HCEC 1CT (cell line): ENCODE measurements at places on chromosomes 5 and 9.

DNA sequence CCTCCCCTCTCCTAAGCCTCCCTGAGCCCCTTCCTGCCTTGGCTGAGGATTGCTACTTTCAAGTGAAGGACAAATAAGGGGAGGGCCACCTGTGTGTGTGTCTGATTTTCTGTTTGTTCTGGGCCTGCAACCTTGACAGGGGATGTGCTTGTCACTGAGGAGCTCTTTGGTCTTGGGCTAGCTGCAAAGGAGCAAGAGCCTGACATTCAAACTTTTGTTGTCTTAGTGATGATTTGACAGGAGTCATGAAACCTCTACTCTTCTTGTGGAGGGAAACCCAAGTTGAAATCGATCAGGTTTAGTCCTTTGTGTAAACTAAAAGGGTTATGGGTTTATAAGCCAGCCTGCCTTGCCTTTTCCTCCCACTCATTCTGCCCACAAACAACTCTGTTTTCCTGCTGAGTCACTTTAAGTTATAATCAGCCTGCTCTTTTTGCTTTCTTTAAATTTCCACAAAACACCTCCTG lies 16.9 kb downstream of the CLTA start:
- DNase-seq: no peak

DNA sequence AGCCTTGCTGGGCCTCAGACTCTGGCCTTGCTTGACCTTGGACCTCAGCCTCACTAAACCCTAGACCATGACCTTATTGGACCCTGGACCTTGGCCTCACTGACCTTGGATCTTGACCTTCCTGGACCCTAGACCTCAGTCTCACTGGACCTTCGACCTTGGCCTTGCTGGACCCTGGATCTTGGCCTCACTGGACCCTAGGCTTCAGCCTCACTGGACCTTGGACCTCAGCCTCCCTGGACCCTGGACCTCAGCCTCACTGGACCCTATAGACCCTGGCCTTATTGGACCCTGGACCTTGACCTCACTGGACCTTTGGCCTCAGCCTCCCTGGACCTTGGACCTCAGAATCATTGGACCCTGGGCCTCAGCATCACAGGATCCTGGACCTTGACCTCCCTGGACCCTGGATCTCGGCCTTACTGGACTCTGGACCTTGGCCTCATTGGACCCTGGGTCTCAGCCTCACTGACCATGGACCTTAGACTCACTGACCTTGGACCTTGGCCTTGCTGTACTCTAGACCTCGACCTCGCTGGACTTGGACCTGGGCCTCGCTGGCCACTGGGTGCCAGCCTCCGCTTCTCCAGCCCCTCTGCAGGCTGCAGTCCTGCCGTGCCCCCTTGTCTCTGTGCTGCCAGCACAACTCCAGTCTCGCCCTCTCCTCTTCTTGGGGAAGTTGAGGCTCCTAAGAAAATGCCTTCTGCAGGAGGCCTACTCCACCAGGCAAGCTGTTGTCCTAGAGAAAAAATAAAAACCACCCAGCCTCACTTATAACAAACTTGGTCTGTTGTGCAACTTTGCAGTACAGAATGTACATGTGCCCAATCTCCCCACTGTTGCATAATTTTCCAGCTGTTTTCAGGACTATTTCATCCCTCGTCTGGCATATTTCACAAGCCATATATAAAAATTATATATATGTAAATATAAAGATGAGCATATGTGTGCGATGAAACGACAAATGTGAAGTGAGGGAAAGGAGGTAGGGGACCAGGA lies 11.0 kb upstream of the ADAMTS2 start:
- peak; percentile 84 for DNase-seq

GRCh38 chr5:14928661-14929060 lies 57.1 kb upstream of the ANKH start:
- peak; percentile 58 for DNase-seq

GRCh38 chr5:9251379-9251980 lies 294.4 kb downstream of the SEMA5A start:
- DNase-seq: peak; percentile 82

- DNase-seq: peak; percentile 24
Observed at GRCh38 chr9:70746760-70747159, 332.3 kb upstream of the KLF9 start.

- DNase-seq: no peak
Observed at GRCh38 chr5:2864515-2865105, 113.1 kb upstream of the IRX2 start.

DNA sequence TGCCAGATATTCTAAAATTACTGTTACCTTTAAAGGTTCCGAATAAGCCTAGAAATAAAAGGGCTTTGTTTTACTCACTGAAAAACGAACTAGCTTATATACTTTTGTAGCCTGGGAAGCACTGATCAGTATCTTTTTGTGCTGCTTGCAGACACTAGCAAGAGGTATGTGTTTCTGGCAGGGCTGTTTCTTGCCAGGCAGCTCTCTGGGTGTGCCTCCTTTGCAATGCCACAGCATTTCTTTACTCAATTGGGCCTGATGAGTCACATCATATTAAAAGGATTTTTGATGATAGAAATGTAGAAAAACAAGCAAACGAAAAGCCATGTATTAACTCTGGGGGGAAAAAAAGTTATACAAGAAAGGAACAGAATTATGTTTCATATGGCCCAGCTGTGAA lies 35.6 kb downstream of the CD180 start:
- DNase-seq: peak; percentile 8

- DNase-seq: no peak
Observed at GRCh38 chr5:66553916-66554575, 42.1 kb upstream of the MAST4 start.

GRCh38 chr5:74950836-74951515 lies 84.8 kb upstream of the FAM169A start:
- DNase-seq: peak; percentile 54

DNA sequence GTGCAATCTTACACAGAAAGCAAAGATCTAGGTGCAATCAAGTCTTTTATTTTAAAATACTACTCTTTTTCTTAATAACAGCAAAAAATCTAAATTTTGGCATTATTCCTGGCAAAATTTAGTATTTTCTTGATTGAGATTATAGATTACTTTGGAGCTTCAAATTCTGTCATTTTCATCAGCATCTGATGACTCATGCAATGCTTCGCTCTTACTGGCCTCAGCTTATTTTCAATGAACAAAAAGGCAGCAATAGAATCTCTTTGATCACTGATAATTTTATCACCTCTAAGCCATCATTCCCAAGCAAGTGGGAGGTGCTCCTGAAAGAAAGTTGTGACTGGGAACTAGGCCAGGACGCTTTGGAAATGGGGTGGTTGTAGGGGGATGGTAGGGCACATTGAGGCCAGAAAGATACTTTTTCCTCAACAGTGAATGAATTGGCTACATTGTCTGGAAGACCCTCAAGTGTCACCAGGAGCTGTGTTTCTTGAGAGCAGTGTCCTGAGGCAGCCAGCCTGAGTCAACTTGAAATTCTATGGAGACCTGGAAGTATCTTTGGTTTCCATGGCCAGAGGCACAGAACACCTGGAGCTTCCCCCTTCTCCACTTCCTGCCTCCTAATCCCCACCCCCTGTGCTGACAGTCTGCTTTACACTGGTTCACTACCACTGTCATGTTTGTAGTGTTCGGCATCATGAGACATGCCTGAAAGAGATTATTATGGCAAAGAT lies 46.9 kb upstream of the APC start:
- no peak for DNase-seq

DNA sequence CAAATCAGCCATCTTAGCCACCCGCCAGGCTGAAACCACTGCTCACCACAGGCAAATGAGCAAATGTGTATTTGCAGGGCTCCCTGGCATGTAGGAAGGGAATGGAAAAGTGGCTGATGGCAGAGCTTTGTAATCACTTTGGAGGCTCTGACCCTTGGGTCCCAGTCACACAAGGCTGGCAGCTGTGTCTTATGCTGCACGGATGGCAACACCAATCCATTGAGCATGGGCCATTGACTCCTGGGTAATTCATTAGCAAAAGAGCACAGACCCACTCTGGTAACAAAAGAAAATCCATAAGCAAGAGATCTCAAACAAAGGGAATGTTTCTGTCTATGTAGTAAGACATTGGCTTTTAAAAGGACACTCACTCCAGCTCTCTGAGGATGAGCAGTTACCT lies 57.6 kb downstream of the SPOCK1 start:
- no peak for DNase-seq
